CD14-positive monocyte (primary cell): ENCODE measurements at places on chromosomes 12 and 14. TPM values are rescaled to one million over a fixed set of nuclear protein-coding genes. Genes with fewer than 3 reads are reported as not detected.

Gene OR10G2
- polyA plus RNA-seq: not detected

Gene CSRP2
- not detected for polyA plus RNA-seq

Gene NOXRED1
- polyA plus RNA-seq: not detected

Gene KRT3
- polyA plus RNA-seq: not detected in 2 replicates

Gene DPY19L2
- polyA plus RNA-seq: not detected

DNA sequence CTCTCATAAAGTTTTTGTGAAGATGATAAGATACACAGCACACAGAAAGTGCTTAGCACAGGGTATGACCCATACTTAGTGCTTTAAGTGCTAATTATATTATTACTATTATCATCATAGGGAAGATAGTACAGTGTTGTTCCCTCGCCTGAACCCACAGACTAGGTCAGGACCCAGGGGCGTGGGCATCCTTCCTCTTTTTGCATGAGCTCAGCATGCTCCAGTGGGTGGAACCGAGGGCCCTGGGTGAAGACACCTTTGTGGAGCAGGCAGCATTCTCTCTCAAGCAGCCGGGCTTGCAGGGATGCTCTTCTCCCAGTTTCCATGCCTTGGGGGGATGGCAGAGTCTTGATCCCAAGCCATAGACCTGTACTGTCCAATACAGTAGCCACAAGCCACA, 34.8 kb downstream of the CRACR2A start:
- H3K4me3 ChIP-seq: no peak overlapping the region
- DNase-seq: peak; percentile 72
- H3K36me3 ChIP-seq: peaks cover 15% of the 10 kb centered on the region
- no peaks in the 10 kb centered on the region for H3K27me3 ChIP-seq
- H3K27ac ChIP-seq: no peak overlapping the region

DNA sequence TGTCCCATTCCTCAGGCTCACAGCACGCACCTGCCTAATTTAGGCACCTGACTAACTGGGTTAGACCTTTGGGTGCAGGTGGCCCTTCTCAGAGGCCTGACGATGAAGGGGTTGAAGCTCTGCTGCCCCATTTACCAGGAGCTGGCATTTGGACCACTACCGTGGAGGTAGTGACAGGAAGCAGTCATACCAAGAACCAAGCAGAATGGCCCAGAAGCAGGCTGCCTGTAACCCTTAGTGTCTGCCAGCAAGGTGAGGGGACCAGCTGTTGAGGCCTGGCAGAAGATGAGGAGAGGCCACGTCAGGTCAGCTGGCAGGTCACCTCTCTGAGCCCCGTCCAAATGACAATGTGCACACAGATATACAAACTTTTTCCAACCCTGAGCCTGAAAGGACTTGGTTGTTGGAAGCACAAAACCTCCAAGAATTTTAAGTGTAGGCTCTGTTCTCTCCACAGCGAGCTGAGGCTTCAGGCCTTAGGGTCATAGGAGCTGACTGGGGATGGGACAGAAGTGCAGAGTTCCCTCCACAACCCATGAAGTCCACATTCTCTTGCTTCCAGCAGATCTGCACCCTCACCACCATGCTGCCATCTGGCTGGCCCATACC, 23.1 kb downstream of the VASH1 start:
- peaks cover 10% of the 10 kb centered on the region for H3K4me1 ChIP-seq
- H3K4me3 ChIP-seq: no peak overlapping the region
- no peaks in the 10 kb centered on the region for H3K27me3 ChIP-seq
- no peak for DNase-seq

- H3K36me3 ChIP-seq: no peaks in the 10 kb centered on the region
- H3K4me3 ChIP-seq: no peak overlapping the region
- H3K4me1 ChIP-seq: no peaks in the 10 kb centered on the region
- no peak overlapping the region for H3K27ac ChIP-seq
Observed at GRCh38 chr12:5033883-5034282, 9.8 kb upstream of the KCNA5 start.

- H3K36me3 ChIP-seq: no peaks in the 10 kb centered on the region
- H3K27me3 ChIP-seq: no peaks in the 10 kb centered on the region
- no peak for DNase-seq
Observed at GRCh38 chr14:59664741-59665140, 88.1 kb upstream of the CCDC175 start.

DNA sequence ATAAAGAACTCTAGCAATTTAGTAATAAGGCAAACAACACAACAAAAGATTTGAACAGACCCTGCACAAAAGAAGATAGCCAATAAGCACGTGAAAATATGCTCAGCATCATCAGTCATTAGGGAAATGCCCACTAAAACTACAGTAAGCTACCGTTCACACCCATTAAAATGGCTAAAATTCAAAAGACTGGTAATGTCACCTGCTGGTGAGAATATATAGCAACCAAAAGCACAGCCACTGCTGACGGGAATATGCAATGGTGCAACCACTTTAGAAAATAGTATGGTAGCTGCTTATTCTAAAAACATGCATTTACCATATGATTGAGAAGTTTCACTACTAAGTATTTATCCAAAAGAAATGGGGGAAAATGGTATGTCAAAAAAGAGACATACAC, 74.9 kb downstream of the DPF3 start:
- H3K27ac ChIP-seq: no peak overlapping the region
- H3K36me3 ChIP-seq: no peaks in the 10 kb centered on the region
- no peaks in the 10 kb centered on the region for H3K27me3 ChIP-seq
- H3K4me1 ChIP-seq: no peaks in the 10 kb centered on the region
- DNase-seq: no peak
- no peak overlapping the region for H3K4me3 ChIP-seq

- H3K27ac ChIP-seq: no peak overlapping the region
- H3K4me1 ChIP-seq: no peaks in the 10 kb centered on the region
- H3K4me3 ChIP-seq: no peak overlapping the region
Observed at GRCh38 chr12:23909551-23909950, 39.9 kb downstream of the SOX5 start.

DNA sequence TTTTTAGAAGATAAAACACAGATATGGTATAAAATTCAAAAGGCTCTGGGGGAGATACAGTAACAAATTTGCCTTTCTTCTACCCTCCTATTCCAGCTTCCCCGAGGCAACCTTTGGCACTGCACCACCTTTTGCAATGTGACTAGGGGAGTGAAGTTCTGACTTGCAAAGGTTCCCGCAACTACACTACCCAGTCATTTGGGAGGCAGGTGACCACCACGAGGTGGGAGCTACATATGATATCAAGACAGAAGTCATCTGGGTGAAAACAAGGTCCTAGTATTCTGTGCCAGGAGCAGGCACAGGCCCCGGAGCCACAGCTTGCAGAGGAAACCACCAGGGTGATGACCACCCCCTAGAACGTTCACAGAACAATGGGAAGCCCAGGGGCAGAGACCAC, 141.5 kb downstream of the TTC7B start:
- H3K4me1 ChIP-seq: peaks cover 45% of the 10 kb centered on the region
- H3K27ac ChIP-seq: no peak overlapping the region
- H3K4me3 ChIP-seq: no peak overlapping the region
- no peak for DNase-seq
- no peaks in the 10 kb centered on the region for H3K36me3 ChIP-seq

- no peak overlapping the region for H3K27ac ChIP-seq
- H3K4me1 ChIP-seq: no peaks in the 10 kb centered on the region
- no peak for DNase-seq
- H3K36me3 ChIP-seq: no peaks in the 10 kb centered on the region
- H3K27me3 ChIP-seq: peaks cover 47% of the 10 kb centered on the region
Observed at GRCh38 chr12:21773806-21774205, 700 bp downstream of the KCNJ8 start.

DNA sequence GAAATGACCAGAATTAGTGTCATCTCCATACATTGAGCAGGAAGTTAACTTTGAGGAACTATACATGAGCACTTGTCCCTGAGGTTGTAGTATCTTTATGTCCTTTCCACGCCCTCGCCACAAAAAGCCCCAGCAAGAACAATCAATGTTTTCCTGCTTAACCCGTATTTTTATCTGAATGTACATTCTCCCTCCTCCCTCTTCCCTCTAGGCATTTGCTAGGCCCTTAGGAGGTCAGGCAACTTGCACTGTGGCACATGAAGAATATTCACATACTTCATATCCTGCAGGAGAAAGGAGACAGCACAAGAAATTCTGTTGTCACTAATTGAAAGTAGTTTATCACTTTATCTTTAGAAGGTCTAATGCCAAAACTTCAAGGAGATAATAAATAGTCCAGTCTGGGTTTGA, 18.1 kb upstream of the DUSP6 start:
- no peaks in the 10 kb centered on the region for H3K36me3 ChIP-seq
- H3K27ac ChIP-seq: no peak overlapping the region
- no peaks in the 10 kb centered on the region for H3K27me3 ChIP-seq
- no peak overlapping the region for H3K4me3 ChIP-seq
- DNase-seq: no peak

DNA sequence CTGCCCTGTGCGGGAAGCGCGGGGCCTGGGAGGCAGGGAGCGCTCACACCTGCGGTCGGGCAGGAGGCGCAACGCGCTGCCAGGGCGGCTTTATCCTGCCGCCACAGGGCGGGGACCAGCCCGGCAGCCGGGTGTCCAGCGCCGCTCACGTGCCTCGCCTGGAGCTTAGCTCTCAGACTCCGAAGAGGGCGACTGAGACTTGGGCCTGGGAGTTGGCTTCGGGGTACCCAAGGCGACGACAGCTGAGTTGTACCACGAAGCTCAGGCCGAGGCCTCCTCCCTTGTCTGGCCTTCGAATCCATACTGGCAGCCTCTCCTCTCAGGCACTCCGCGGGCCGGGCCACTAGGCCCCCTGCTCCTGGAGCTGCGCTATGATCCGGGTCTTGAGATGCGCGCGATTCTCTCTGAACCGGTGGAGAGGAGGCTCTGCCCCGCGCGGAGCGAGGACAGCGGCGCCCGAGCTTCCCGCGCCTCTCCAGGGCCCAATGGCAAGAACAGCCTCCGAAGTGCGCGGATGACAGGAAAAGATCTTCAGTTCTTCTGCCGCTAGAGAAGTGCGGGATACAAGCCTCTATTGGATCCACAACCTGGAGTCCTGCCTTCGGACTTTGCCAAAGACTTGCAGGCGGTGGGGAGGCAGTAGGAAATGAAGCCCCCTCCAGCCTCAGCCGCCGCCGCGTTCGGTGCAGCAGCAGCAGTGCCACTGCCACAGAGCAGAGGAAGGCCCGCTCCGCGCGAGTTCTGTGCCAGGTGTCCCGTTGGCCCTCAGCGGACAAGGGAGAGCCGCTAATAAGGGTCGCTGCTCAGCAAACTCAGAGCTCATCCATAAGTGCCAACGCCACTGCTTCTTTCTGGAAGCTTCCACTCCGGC, 6.8 kb downstream of the SIX1 start:
- H3K27ac ChIP-seq: no peak overlapping the region
- H3K36me3 ChIP-seq: no peaks in the 10 kb centered on the region
- peaks cover 89% of the 10 kb centered on the region for H3K27me3 ChIP-seq
- peaks cover 28% of the 10 kb centered on the region for H3K4me1 ChIP-seq
- no peak overlapping the region for H3K4me3 ChIP-seq
- DNase-seq: no peak

- no peaks in the 10 kb centered on the region for H3K27me3 ChIP-seq
- DNase-seq: no peak
- H3K36me3 ChIP-seq: peaks cover 12% of the 10 kb centered on the region
- no peak overlapping the region for H3K4me3 ChIP-seq
- no peak overlapping the region for H3K27ac ChIP-seq
- peaks cover 16% of the 10 kb centered on the region for H3K4me1 ChIP-seq
Observed at GRCh38 chr14:69408331-69408960, 10.0 kb downstream of the SLC39A9 start.

GRCh38 chr14:103545915-103546651, 16.4 kb downstream of the BAG5 start:
- no peaks in the 10 kb centered on the region for H3K36me3 ChIP-seq
- no peak for DNase-seq
- H3K27ac ChIP-seq: no peak overlapping the region
- no peak overlapping the region for H3K4me3 ChIP-seq
- no peaks in the 10 kb centered on the region for H3K4me1 ChIP-seq

DNA sequence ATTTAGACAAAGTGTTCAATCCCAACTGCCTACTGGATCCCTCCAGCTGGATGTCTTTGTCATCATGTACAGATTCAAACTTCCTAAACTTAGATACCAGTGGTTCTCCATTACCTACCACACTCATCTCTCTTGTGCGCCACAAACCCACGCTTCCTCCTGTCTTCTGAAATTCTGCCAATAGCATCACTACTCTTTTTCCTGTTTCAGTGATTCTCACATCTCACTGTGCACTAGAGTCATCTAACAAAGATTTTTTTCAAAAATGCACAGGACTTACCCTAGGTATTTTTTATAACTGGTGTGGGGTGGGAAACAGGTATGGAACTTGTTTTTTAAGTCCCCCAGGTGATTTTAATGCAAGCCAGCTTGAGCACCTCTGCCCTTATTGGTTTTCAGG, 5.9 kb downstream of the PSMB5 start:
- H3K36me3 ChIP-seq: peaks cover 42% of the 10 kb centered on the region
- H3K4me3 ChIP-seq: no peak overlapping the region
- H3K27me3 ChIP-seq: no peaks in the 10 kb centered on the region
- H3K27ac ChIP-seq: no peak overlapping the region
- DNase-seq: no peak

- DNase-seq: no peak
- peaks cover 22% of the 10 kb centered on the region for H3K4me1 ChIP-seq
- H3K36me3 ChIP-seq: no peaks in the 10 kb centered on the region
- no peak overlapping the region for H3K27ac ChIP-seq
- H3K27me3 ChIP-seq: no peaks in the 10 kb centered on the region
Observed at GRCh38 chr12:93223440-93224426, 154.0 kb upstream of the NUDT4 start.

DNA sequence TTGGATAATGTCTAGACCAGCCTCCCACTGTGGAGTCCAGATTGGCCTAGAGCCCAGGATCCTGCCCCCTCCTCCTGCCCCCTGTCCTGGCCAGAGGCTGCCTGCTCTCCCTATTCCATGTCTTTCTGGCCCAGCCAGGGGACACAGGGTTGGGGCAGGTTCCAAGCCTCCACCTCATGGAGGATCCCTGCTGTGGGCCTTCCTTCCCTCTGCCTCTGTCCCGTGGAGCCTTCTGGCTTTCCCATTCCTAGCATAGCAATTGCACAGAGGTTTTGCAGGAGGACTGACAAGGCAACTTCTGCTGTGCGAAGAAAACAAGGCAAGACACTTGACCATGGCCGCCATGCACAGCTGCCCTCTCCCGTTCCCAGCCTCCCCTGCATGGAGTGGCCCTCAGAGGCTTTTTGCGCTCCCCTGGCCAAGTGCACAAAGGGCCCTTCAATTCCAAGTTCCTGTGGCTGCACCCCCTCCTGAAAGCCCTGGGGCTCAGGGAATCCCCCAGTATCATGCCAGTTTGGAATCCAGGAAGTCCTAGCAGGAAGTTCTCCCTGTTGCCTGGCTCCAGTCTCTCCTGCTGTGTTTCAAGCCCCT, 42.1 kb downstream of the KRT80 start:
- H3K27ac ChIP-seq: no peak overlapping the region
- no peak overlapping the region for H3K4me3 ChIP-seq
- peaks cover 8% of the 10 kb centered on the region for H3K4me1 ChIP-seq
- no peaks in the 10 kb centered on the region for H3K36me3 ChIP-seq
- DNase-seq: no peak

- H3K27me3 ChIP-seq: no peaks in the 10 kb centered on the region
- H3K27ac ChIP-seq: peak overlapping the region; percentile 69
- DNase-seq: no peak
Observed at GRCh38 chr12:116133636-116134214, 143.8 kb downstream of the MED13L start.
